Activated gamma-delta T cell treated with anti-CD3 and anti-CD28 coated beads, Interleukin-2, amount 50 U/mL, for 16 hours (primary cell): ENCODE measurements at places on chromosomes 2 and 18.

DNA sequence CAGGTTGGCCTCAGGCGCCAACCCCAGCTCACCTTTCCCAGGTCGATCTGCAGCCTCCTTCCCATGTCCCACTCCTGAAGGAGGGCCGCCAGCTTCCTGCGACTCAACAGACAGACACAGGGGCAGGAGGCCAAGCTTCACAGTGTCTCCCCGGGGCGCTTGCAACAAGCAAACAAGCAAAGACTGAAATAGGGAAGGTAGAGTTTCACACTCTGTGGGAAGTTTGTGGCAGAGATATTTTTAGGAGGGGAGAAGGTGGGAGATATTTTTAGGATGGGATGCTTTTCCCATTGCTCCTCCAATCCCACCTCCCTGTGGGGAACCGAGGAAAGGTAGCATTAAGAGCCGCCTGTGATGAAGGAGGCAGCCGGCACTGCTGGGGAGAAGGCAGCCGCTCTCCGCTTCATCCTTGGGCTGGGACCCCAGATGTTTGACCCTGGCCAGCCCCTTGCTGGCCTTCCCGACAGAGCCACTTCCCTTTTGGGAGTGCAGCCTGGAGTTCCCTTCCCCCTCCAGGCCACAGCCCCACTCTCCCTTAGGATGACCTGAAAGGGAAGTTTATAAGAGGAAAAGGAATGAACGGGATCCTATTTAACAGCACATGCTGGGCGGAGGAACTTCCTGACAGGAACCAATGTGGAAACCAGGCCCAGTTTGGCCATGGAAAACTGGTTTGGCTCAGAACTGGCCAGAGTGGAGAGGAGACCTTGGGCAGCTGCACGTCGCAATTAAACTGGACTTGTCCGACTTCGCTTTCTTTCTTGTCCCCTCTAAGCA, 142.2 kb upstream of the SMAD2 start:
- DNase-seq, result no peak

DNA sequence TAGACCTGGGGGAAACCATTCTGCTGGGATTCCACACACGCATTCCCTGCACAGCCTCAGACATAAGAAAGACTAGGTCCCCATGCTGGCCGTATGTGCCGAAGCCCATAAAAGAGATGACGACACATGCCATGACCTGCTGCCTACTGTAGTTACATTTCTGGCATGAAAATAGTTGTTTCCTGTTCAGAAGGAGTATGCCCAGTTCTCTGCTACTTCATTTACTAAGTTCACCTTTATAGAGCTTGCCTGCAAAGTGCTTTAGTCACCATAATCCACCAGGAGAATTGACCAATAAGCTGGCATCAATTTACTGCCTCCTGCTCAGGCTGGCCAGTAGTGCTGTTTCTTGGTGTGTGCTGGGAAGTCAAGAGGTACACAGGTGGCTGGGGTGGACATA, 150.2 kb upstream of the ALPP start:
- DNase-seq, result no peak

- DNase-seq, result no peak
Measured at GRCh38 chr2:206856513-206856912, 82.8 kb upstream of the CPO start.

GRCh38 chr18:61608316-61608715, 275.1 kb downstream of the CDH20 start:
- no peak for DNase-seq

GRCh38 chr2:40886655-40887054, 434.8 kb upstream of the SLC8A1 start:
- no peak for DNase-seq

DNA sequence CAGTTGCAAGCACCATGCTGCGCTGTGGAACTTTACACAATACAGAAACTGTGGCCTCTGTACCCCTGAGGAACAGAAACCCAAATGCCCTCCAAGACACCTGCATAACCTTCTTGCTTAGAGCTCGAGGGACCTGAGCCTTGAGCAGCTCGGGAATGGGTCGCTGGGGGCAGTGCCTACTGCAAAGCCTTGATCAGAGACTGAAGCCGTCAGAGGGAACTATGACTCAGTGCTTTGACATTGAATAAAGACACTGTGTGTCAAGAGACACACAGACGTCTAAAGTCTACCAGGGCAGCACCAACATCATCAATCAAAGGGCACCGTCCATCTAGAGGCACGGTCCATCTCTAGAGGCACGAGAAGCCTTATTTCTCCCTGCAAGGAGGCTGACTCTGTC, 30.6 kb downstream of the GPR45 start:
- DNase-seq, result no peak

- peak; percentile 13 for DNase-seq
Measured at GRCh38 chr18:44887227-44887631, 206.5 kb downstream of the SETBP1 start.

GRCh38 chr2:224576088-224576715, 9.0 kb downstream of the CUL3 start:
- no peak for DNase-seq

- DNase-seq, result no peak
Measured at GRCh38 chr2:219573166-219573565, 1.1 kb downstream of the INHA start.
